MG63 (cell line): ENCODE measurements at places on chromosomes 6 and 20.

DNA sequence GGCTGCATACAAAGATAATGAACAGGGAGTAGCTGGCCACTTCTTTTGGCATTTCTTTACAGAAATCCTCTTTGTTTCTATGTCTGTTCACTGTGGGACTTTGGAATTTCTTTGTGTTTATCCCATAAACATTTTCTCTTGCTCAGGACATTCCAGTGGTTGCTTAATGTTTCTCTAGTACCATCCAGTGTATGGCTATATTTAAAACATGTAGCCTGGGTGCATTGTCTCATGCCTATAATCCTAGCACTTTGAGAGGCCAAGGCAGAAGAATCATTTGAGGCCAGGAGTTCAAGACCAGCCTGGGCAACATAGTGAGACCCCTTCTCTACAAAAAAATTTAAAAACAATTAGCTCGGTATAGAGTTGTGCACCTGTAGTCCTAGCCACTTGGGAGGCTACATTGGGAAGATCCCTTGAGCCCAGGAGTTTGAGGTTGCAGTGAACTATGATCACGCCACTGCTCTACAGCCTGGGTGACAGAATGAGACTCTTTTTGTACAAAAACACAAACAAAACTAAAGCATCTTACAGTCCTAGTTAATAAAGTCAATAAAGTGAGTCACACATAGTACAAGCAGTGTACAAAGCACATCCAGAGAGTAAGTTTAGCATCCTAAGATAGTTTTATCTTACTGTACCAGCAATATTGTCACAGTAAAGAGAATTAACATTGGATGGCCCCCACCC, 63.3 kb downstream of the ZFAND3 start:
- no peak for DNase-seq

DNA sequence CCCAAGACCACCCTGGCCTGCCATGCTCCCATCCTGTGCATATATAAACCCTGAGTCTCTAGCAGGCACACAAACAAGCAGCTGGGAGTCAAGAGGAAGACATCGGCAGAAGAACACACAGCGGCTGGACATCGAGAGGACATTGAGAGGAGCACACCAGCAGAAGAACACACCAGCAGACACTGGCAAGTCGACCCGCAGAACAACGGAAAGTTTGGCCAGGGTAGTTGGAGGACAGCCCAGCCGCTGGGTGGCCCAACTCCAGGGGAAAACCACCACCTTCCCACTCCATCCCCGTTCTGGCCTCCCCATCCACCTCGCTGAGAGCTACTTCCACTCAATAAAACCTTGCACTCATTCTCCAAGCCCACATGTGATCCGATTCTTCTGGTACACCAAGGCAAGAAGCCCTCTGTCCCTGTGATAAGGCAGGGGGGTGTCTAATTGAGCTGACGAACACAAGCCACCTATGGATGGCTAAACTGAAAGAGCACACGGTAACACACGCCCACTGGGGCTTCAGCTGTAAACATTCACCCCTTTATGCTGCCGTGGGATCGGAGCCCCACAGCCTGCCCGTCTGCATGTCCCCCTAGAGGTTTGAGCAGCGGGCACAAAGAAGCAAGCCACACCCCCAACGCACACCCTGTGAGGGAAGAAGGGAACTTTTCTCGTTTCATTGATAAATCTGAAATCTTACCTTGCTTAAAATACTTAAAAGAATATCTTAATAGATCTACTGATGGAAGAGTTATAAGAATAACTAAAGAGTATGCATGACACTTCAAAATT, 13.8 kb downstream of the TMX4 start:
- no peak for DNase-seq

DNA sequence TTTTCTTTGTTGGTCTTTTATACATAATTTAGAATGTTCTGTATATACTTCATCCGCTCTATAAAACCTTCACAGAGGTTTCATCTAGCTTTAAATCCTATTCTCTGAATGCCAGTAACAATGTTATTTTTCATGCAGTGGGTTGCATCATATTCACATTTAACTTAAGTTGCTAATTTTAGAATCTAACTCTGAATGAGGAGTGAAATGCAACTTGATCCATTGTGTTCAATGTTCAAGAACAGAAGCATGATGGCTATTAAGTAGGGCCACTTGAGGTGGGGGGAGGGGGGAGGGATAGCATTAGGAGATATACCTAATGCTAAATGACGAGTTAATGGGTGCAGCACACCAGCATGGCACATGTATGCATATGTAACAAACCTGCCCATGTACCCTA, 224.5 kb downstream of the NKAIN2 start:
- DNase-seq: no peak

GRCh38 chr20:33262658-33263065, 20.4 kb upstream of the BPIFB1 start:
- DNase-seq: peak; percentile 41

DNA sequence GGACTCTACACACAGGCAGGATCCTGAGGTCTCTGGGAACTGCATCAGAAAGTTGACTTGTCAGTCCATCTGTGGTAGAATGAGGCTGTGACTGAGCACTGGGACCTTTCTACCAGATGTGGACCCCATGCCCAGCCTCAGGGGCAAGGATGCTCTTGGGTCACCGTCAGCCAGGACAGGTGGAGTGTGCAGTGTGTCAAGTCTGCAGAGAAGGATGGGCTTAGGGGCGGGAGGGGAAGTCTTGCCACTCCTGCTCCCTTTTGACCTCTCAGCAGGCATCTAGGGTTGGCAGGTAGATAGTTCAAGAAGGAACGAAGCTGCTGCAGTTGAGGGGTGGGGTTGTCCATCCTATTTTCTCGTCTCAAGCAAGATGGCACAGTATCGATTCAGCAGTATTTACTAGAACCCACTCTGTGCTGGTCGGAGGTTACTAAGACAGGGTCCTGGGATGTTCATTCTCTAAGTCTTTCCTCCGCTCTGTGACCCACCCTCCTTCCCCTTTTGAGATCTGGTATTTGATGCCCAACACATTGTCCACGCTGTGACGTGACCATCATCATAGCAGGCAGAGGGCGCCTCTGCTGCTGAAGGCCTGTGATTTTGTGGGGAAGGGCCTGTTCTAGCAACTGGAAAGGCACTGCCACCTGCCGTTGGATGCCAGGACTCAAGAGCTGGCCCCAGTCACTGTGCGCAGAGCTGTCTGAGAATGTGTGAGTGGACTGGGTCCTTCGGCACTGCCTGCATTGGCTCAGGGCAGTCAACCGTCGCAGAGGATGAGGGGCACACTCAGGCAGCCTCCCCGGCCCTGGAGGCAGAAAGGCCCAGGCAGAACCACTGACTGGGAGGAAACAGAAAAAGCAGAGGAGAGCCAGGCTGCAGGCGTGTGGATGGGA, 23.2 kb downstream of the RBCK1 start:
- DNase-seq: peak; percentile 30

- no peak for DNase-seq
These were observed 41.8 kb downstream of the RPRD1B start for GRCh38 chr20:38075161-38075998.

GRCh38 chr6:5525209-5525608, 263.9 kb downstream of the FARS2 start:
- no peak for DNase-seq

DNA sequence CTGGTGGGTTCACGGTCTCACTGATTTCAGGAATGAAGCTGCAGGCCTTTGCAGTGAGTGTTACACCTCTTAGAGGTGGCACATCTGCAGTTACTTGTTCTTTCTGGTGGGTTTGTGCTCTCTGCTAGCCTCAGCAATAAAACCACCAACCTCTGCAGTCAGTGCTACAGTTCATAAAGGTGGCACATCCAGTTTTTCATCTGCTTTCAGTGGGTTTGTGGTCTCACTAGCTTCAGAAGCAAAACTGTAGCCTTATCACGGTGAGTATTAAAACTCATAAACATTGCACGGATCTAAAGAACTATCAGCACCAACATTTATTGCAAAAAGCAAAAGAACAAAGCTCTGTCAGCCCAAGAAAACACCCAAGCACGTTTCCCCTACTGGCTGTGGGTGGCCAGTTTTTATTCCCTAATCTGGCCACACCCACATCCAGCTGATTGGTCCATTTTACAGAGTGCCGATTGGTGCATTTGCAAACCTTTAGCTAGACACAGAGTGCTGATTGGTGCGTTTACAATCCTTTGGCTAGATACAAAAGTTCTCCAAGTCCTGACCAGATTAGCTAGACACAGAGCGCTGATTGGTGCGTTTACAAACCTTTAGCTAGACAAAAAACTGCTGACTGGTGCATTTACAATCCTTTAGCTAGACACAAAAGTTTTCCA, 3.4 kb upstream of the TMEM14C start:
- peak; percentile 38 for DNase-seq

- DNase-seq: peak; percentile 73
These were observed 128.6 kb upstream of the PLCB4 start for GRCh38 chr20:8940326-8940725.

DNA sequence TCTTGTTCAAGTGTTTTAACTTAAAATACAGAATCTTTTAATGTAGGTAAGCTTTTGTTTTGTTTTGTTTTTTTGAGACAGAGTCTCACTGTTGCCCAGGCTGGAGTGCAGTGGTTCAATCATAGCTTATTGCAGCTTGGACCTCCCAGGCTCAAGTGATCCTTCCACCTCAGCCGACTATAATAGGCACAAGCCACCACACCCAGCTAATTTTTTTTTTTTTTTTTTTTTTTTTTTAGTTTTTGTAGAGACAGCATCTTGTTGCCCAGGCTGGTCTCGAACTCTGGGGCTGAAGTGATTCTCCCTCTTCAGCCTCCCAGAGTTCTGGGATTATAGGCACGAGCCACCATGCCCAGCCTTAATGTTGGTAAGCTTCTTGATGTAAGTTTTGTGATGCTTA, 3.3 kb downstream of the EFHC1 start:
- peak; percentile 48 for DNase-seq

- DNase-seq: peak; percentile 13
These were observed 105.9 kb upstream of the ID4 start for GRCh38 chr6:19731282-19731681.

GRCh38 chr6:123213921-123214320, 217.9 kb downstream of the CLVS2 start:
- DNase-seq: no peak

DNA sequence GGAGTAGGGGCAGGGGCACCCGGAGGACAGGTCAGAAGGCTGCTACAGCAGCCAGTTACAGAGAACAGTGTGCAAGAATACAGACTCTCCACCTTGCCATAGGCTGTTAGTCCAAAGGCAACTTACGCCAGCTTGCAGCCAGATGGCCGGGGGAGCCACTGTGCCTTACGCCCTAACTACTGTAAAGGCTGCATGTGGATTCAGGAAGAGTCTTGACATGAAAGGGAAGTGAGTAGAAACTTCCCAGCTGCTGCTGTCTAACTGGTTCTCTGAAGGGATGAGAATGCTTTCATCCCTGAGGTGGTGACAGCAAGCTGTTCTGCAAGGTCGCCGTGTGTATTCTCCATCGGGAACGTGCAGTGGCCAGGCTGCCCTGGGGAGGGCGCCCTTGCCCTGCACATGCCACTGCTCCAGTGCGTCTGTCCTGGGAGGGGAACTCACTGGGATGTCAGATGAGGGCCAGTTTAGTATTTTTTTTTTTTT, 46.1 kb downstream of the LYRM4 start:
- peak; percentile 5 for DNase-seq

DNA sequence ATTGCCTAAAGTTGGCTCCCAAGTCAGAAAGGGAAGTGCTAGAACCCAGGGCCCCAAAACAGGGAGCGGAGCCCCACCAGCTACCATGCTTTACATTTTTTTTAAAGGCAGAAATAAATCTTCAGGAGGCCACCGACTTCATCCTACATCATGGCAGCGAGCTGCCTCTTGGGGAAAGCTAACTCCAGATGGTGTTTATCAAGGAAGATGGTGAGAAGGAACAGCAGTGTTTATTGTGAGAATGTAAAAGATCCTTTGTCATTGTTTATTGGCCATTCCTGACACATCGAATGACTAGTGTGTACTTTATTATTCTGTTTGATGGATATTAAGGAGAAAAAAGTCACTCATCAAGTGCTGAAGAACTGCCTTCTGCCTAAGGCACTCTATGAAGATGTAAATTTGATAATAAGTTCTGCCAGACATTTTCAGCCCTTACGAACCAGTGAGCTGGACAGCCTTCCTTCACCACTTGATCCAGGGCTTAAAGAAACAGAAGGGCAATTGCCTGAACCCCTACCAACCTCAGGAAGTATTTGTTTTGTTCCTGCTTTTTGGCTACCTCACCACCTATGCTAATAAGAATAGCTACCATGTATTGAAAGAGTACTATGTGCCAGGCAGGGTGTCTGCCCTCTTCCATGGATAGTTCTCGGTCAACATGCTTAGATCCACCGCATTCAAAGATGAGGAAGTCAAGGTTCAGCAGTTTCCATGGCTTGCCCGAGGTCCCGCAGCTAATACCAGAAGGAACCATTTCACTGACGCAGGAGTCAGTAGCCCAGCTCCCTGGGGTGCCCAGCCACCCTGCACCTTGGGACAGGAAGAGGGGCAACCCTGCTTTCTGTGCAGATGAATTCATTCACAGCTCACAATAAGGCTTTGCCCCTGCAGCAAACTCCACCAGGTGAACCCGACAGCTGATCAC, 194.7 kb upstream of the RREB1 start:
- no peak for DNase-seq

GRCh38 chr6:154337406-154338005, 19.1 kb downstream of the IPCEF1 start:
- no peak for DNase-seq

DNA sequence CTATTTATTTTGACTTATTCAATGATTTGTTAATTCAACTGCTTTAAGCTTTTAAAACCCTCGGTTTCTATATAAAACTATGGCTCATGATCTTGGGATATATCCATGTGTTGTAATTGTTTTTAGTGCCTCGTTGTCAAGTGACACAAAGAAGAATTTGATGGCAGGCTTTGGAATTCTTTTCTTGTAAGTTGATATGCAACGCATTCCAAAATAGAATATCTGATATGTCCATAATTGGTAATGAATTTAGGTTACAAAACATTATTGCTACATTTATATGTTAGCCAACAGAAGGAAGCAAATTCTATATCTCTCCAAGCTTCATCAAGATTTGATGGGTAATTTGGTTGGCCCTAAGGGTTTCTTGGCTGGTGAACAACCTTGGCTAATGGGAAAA, 220.4 kb upstream of the RIMS1 start:
- DNase-seq: no peak

GRCh38 chr6:161217628-161218027, 56.2 kb downstream of the AGPAT4 start:
- no peak for DNase-seq
